Activated CD4-positive, alpha-beta T cell treated with anti-CD3 and anti-CD28 coated beads, Interleukin-2, amount 50 U/mL, for 1 hour (primary cell): ENCODE measurements at places on chromosomes 13 and 19.

DNA sequence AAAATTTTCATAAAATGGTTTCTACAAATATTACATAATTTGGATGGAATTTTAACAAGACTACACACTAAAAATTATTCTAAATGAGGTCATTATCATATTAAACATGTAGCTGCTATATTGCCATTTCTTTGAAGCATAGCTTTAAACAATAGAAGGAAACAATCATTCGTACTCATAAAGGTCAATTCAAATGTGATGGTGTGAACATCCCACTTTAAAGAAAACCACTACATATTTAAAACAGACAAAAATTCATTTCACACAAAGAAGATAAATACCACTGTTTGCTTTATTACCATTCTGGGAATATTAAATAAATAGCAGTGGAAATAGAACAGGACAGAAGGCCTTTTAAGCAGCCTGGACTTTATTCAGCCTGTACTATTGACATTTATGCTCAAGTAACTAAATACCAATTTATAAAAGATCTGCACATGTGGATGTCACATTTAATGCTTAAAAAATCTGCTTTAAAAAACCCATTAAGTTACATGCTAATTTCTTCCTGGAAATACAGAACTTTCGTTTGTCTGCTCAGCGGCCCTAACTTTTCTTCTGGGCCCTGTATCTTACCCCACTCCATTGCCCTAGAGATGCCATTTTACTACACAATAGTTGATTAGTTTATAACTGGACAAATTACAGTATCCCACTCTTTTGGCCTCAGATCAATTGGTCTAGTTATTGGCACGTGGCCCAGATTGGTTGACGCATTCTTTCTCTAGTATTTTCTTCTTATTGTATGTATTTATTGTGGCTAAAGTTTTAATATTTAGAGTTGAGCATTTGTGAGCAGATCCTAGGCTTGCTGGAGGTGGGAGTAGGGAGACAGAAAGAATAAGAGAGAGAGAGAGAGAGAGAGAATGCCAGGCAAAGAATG is 215.1 kb upstream of the SPRY2 start:
- DNase-seq = no peak

- DNase-seq = no peak
Measured at GRCh38 chr19:31629579-31630363, 280.5 kb upstream of the TSHZ3 start.

GRCh38 chr19:5186293-5187050 is 154.1 kb downstream of the PTPRS start:
- no peak for DNase-seq

DNA sequence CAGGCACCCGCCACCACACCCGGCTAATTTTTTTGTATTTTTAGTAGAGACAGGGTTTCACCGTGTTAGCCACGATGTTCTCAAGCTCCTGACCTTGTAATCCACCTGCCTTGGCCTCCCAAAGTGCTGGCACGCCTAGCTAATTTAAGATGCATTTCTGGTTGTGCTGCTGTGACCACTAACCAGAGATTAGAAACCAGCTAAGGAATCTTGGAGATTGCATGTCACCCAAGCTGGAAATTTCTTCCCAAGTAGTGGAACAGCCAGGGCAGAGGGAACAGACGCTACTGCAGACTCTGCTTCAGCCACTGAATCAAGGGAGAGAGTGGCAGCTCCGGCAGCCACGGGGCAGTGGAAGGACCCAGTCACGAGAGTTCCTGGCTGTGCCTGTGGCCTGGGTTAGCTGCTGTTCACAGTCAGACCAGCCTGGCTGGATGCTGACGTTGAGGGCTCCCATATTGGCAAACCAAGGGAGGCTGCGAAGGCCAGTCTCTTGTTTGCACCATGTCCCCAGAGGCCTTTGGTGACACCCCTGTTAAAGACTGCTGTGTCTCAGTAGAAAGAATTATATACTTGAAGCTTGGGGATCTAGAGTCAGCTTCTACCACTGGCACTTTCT is 7.9 kb downstream of the TPM4 start:
- DNase-seq = no peak

DNA sequence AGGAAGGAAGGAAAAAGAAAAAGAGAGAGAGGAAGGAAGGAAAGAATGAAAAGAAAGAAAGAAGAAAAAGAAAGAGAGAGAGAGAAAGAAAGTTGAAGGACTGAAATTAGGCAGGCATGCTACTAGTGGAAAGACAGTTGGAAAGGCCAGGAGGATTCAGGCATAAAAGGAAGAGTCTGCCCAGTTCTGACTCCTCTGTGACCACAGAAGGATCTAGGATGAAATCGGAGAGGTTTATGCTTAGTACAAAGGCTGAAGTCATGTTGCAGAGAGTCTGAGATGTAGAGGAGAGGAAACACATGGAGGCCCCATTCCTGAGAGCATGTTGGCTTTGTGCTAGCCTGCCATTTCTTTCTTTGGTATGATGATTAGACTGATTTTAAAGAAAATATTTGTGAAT is 246.5 kb upstream of the ARGLU1 start:
- no peak for DNase-seq

DNA sequence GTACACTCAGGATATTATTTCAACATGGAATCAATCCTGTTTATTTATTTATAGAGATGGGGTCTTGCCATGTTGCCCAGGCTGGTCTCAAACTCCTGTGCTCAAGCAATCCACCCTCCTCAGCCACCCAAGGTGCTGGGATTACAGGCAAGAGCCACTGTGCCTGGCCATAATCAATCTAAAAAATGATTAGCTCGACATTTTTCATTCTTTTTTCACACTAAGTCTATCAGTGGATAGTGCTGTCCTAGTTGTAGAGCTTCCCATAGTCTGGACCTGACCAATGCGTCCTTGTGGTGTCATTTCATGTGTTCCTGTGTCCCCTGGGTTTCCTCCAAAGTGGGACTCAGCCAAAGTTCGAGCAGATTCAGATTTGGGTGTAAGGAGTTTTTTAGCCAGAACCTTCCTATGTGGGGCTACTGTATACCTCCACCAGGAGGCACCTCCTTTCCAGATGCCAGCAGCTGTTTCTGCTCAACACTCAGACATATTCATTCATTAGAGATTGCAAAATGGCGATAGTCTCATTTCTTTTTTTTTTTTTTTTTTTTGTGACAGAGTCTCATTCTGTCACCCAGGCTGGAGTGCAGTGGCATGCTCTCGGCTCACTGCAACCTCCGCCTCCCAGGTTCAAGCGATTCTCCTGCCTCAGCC is 61.1 kb downstream of the MAP4K1 start:
- no peak for DNase-seq

DNA sequence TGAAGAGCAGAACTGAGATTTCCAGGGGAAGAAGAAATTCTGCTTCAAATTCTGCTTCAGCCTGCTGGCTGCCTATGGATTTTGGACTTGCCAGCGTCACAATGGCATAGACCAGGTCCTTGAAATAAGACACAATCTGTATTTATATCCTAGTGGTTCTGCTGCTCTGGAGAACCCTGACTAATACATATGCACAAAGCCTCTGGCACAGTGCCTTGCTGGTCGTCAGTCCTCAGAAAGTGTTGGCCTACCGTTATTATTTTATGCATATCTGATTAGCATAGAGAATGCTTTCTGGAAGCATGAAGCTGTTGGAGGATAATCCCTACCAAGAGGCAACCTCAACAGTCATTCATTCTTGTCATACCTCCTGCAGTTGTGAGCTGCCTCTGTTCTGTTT is 213.7 kb downstream of the B3GLCT start:
- no peak for DNase-seq

DNA sequence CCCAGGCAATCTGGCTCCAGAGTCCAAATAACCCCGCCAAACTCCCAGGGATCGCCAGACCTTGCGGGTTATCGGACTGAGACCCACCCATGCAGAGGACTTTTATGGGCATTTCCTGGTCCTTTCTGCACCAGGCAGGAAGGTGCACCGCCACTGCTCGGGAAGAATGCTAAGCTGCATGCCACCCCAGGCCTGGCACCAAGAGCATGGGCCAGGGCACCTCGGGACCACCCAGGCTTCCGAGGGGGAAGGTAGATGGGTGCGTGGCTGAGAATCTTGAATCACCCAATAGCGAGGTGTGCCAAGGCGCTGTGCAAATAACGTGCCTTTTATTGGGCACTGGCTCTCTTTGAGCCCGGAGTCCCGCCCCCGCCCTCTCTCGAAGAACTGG is 422 bp upstream of the ZNF575 start:
- DNase-seq = no peak

DNA sequence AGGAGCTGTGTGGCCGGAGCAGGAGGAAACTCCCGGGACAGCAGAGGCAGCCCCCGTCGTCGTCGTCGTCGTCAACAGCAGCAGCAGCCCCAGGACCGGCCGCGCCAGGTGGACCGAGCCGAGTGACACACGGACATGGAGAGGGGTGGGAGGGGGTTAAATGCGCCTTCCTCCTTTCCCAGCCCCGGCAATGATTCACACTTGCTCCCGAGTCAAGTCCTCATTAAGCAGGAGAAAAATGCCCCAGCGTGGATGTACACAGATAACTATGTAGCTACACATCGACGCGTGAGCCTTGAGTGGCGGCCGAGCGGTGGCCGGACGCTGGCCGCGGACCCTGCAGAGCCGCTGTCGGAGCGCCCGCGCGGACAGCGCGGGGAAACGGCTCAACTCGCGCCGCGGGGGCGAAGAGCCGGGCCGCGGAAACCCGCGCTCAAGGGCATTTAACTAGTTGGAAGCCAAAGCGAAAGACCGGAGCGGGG is 645 bp downstream of the UBL3 start:
- DNase-seq = peak; percentile 27

DNA sequence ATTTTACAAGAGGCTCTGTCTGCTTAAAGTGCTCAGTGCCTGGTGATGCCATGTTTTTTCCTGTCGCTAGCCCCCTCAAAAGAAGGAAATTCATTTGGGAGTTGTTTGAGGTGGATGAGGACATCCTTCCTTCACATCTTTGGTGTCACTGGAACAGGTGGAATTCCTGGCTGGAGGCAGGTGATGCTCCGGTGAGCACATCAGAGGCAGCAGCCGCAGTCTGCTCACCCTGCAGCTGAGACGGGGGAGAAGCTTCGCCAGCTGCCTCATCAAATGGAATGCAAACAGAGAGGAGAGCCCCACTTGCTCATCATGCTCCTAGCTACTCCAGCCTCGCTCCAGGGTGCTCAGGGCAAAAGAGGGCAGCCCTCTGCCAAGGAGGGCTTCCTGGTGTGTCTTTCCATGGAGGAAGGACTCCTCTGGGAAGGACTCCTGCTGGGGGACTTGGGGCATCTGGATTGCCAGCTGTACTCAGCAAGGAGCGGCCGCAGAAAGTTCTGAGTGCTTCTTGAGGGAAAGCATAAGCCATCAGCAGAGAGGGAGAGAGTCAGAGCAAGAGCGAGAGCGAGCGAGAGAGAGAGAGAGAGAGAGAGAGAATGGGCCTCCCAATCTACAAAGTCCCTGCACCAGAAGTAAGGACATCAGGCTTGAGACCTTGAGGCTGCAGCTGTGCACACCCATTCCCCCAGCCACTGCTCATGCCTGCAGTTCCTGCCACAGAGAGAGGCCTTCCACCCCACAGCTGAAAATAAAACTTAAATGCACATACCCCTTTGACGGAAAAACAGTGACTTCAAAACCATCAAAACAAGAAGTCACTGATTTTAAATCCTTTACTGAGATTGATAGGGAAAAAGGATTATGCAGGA is 74.3 kb upstream of the UBL3 start:
- DNase-seq = no peak

GRCh38 chr13:19890030-19890429 is 26.6 kb upstream of the ZMYM5 start:
- no peak for DNase-seq
